ENCODE measurements at places on chromosomes 11 and 22.

GRCh38 chr11:8375460-8375859, 111.8 kb upstream of the LMO1 start:
- no peak for DNase-seq

- no peak for DNase-seq
Observed at GRCh38 chr22:50739279-50739691, 1.3 kb downstream of the ACR start.

- DNase-seq = peak; percentile 61
Observed at GRCh38 chr11:65559951-65560537, 1.9 kb upstream of the LTBP3 start.

GRCh38 chr11:93773045-93773477, 11.0 kb upstream of the MED17 start:
- no peak for DNase-seq

GRCh38 chr11:118009864-118010737, 23.9 kb downstream of the IL10RA start:
- no peak for DNase-seq

GRCh38 chr11:85718991-85719807, 33.2 kb upstream of the CCDC89 start:
- DNase-seq = no peak

DNA sequence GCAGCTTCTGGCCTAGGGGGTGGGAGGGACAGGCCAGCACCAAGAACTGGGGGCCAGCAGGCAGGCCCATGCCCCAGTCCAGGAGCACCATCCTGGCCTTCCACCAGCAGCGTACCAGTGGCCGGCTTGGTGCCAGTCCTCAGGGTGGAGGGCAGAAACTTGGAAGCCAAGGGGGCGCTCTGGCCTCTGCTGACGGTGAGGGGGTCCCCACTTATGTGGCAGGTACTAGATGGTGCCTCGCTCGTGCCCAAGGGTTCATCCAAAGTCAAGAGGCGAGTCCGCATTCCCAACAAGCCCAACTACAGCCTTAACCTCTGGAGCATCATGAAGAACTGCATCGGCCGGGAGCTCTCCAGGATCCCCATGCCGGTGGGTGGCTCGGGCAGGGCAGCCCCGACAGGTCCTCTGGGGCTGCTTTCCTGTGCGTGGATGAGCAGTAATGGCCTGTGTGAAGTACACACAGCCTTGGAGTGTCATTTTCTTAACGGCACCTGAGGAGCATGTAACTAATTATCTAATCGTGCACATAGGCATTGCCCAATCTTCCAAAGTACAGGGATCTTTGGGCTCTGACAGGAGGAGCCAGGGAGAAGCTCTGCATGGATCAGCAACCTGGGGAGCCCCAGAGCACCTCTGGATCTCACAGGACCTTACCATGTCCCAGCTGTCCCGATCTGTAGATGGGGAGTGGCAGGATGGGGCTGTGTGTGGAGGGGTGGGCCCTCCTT, 79.1 kb downstream of the MORC2 start:
- no peak for DNase-seq

DNA sequence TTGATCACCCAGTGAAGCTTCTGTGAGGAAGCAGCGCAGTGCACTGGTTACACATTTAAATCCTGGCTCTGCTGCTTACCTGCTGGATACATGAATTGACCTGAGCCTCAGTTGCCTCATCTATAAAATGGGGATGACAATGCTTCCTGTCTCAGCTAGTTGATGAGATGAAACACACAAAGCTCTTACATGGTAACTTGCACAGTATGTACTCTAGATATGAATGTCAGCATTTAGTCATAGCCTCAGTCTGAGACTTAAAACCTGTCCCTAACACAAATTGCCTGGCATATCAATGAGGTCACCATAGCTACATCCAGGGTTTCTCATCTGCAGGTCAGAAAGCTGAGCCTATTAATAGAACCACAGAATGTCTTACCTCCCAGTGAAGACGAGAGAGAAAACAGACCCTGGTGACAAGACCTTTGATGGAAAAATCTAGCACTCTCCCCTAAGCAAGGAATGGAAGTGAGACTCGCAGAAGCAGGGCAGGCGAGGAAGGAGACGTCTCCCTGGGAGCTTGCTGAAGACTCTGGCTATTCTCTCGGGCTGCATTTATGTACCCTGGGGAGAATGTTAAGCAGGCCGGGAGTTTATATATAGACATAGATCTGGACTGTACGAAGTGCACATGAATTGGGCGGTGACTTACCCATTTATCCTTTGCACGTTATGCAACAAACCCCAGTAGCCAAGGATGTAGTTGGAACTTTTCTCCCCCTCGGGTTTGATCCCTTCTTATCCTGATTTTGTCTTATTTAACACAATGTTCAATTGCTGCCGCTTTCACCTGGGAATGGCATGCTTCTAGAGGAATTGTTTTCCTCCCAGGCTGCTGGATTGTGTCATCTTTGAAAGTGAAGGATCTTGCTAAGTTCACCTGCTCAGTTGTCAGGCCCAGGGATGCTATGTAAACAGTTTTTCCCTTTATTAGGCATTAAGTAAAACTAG, 18.0 kb downstream of the SDHAF2 start:
- DNase-seq = no peak

- DNase-seq = no peak
Observed at GRCh38 chr22:30564761-30565119, 9.7 kb downstream of the GAL3ST1 start.

DNA sequence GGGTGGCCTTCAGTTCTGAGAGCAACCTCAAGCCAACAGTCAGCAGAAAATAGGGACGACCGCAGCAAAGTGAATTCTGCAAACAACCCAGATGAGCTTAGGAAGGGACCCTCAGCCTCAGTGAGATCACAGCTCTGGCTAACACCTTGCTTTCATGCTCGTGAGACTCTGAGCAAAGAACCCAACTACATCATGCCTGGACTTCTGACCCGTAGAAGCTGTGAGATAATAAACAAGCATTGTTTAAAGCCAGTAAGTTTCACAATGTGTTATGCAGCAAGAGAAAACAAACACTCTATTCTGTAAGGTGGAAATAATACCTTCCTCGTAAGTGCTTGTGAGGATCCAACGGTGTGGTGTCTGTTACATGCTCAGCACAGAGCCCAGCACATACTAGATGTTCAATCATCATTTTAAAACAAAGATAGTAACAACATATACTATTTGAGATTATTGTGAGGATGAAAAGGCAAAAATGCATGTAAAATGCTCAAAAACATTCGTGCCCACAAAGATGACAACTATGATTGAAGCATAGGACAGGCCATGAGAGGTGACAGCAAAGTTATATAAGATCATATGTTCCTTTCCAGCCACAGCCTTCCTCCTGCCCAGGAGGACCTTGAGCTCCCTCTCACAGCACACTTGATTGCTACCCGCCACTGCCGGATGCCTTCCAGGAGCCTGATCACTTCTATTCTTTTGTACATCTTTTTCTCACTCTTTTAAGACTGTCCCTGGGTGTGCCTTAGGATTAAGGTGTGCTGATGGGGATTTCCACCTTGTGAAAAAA, 433.3 kb downstream of the BUD13 start:
- no peak for DNase-seq

DNA sequence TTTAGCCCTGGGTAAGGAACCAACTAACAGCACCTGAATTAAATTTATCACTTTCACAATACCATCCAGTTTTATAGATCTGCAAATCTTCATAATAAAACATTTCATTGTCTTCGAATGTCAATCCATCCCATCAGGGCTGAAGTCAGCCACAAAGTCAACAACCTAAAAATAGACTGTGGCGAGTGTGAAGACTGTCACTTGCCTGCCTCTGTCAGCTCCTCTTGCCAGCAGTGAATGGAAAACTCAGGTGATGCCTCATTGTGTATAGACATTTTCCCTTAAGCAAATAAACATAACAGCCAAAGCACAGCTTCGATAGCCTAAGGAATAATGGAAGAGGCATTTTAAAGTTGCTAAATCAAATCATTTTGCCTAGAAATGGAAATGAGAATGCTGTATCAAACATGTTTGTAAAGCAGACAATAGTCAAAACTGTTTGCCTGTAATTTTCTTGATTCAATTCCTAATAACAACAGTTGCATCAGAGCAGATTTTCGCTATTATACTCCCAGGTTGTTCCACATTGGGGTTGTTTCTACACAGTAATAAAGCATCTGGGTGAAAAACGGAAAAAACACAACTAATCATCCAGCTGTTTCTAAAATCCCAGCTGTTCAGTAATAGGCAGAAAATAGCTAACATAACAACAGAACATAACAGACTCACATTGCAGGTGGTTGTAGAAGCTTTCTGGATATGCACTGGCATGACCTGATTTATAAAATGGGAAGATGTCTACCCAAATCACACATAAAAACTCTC, 15.7 kb downstream of the KCNA4 start:
- peak; percentile 34 for DNase-seq

GRCh38 chr11:72793076-72793424, 797 bp downstream of the STARD10 start:
- DNase-seq = no peak

- no peak for DNase-seq
Observed at GRCh38 chr11:8717876-8718753, 35.5 kb downstream of the RPL27A start.

GRCh38 chr11:105152021-105152512, 12.5 kb upstream of the CARD18 start:
- no peak for DNase-seq

GRCh38 chr11:20443596-20443995, 56.1 kb downstream of the PRMT3 start:
- DNase-seq = no peak

GRCh38 chr11:8932564-8933180, at the start of gene C11orf16:
Gene C11orf16, minus strand, starts transcription at chr11:8932947. Its CDS starts 639 bp downstream, at chr11:8932308.
- no peak for DNase-seq
